Kidney epithelial cell (primary cell): ENCODE measurements at places on chromosomes 3 and 15. TPM values are rescaled to one million over a fixed set of nuclear protein-coding genes. Genes with fewer than 3 reads are reported as not detected.

Gene CTXND1
- total RNA-seq: under 0.01 TPM in 1 of 2 replicates, not detected in the other

Gene SPESP1
- 7.9 and 8.4 TPM in 2 replicates for total RNA-seq

Gene TRANK1
- total RNA-seq: 4.2 and 7.1 TPM in 2 replicates

Gene CHRM5
- not detected in 2 replicates for total RNA-seq

Gene FES
- 15.1 and 15.6 TPM in 2 replicates for total RNA-seq

Gene CPNE4
- 2.5 and 3.7 TPM in 2 replicates for total RNA-seq

Gene RAD18
- total RNA-seq: 6.2 and 7.6 TPM in 2 replicates

Gene GJD2
- total RNA-seq: not detected in 2 replicates

Gene C3orf20
- 0.13 TPM in 1 of 2 replicates, not detected in the other for total RNA-seq

Gene IP6K2
- total RNA-seq: 81.2 and 109 TPM in 2 replicates

Gene RAB6B
- total RNA-seq: 4.1 and 4.4 TPM in 2 replicates

Gene CTXN2
- total RNA-seq: 0.14 TPM in 1 of 2 replicates, not detected in the other

Gene FBXW12
- 0.46 TPM in 1 of 2 replicates, not detected in the other for total RNA-seq

Gene DZIP1L
- 6.6 and 9.2 TPM in 2 replicates for total RNA-seq

Gene STXBP5L
- total RNA-seq: 0.13 TPM in 1 of 2 replicates, not detected in the other
